ENCODE measurements at places on chromosomes 2 and 18.

DNA sequence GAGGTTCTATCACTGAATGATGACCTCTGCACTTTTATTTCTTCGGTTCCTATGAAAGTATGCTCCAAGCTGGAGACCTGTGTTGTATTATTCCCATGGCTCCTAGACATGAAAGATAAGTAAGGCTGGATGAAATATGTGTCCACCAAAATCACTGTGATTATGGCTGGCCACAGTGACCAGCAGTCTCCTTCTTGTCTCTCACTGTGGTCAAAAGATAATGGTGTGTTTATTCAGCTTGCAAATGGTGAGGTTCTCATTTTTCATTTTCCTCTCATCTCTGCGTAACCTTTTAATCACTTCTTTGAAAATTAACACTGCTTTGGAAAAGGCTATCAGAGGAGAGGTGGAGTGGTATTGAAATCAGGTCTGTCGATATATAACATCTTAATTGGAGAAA lies 107.8 kb upstream of the DAPL1 start:
- no peak for DNase-seq

- peak; percentile 22 for DNase-seq
Observed at GRCh38 chr2:158845859-158846258, 50.7 kb downstream of the DAPL1 start.

GRCh38 chr2:10369269-10370255 lies 66.9 kb downstream of the HPCAL1 start:
- DNase-seq: no peak

DNA sequence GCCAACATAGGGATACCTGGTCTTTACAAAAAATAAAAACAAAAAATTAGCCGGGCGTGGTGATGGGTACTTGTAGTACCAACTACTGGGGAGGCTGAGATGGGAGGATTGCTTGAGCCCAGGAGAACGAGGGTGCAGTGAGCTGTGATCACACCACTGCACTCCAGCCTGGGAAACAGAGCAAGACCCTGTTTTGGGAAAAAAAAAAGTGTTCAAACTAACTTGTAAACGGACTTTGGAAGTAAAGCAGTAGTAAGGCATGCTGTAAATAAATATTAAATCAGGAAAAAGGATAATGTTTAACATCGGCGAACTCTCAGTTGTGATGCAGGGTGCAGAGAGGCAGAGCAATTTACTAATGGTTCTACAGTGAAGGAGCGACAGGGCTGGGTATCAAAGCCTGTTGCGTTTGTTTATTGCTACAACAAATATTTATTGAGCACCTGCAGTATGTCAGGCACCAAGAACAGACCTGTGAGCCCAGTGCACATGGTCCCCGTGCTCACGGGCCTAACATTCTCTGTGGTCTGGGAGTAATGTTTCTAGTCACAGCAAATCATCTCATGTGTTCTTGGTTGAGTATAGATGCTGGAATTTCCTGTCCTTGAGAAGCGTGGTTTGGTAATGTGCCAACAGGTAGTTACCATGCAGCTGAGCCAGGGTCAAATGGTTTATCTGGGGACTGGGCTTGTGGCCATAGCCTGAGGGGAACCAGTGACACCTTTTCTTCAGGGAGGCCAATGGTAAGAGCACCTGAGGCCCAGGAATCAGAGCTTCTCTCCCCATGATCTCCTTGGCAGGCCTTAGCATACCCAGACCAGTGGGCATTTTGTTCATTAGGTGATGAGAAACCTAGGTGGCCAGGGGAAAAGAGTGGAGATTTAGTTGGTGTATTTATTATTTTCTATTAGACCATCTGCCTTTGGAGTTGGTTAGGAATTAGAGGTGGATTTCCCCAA lies 27.9 kb upstream of the GREB1 start:
- DNase-seq: no peak

- DNase-seq: no peak
Observed at GRCh38 chr2:76039505-76039904, 328.8 kb upstream of the GCFC2 start.

- DNase-seq: no peak
Observed at GRCh38 chr2:222239945-222240675, 58.7 kb downstream of the PAX3 start.

GRCh38 chr18:37502036-37502435 lies 63.6 kb downstream of the CELF4 start:
- DNase-seq: no peak

DNA sequence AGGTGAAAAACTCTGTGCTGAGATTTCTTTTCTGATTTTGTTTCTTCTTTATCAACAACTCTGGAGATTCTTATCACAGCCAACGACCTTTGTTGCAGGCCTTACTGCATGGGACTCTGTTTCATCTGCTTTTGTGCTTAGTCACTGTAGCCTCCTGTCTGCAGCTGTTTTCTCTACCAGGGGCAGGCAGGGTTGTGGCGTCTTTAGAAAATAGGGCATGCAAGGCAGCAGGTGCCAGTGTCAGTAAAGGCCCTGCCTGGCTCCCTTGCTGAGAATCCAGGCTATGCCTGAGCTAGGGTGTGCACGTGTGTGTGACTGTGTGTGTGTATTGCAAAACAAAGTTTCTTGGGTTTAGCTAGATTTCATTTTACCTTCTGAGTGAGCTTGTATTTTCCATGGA lies 14.6 kb upstream of the SLC9A2 start:
- DNase-seq: no peak

- DNase-seq: no peak
Observed at GRCh38 chr2:46888421-46888952, 27.1 kb downstream of the MCFD2 start.

- no peak for DNase-seq
Observed at GRCh38 chr18:36066686-36067054, 689 bp downstream of the RPRD1A start.

DNA sequence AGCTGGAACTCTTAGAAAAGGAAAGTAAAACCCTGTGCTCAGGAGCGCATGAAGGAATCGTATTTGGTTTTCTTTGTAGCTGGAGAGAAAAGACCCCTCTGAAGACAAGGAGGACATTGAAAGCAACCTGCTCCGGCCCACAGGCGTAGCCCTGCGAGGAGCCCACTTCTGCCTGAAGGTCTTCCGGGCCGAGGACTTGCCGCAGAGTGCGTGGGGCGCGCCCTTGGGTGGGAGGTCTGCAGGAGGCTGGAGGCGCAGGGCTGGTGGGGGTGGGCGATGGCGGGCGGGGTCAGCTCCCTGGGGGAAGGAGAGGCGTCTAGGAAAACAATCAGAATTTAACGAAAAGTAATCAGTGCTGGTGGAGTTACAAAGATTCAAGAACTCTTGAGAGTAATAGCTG lies 72.8 kb downstream of the DYSF start:
- DNase-seq: no peak

DNA sequence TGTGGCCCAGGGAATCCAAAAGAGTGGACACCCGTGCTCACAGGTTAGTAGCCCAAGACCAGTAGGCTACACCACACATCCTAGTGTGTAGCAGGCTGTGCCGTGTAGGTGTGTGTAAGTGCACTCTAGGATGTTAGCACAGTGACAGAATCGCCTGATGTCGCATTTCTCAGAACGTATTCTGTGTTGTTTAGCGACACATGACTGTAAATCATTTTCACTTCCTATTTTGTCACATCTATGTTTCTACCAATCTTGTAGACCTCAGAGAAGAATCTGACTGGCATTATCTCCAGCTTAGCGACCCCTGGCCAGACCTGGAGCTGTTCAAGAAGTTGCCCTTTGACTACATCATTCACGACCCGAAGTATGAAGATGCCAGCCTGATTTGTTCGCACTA lies 45.1 kb downstream of the NTSR2 start:
- no peak for DNase-seq

DNA sequence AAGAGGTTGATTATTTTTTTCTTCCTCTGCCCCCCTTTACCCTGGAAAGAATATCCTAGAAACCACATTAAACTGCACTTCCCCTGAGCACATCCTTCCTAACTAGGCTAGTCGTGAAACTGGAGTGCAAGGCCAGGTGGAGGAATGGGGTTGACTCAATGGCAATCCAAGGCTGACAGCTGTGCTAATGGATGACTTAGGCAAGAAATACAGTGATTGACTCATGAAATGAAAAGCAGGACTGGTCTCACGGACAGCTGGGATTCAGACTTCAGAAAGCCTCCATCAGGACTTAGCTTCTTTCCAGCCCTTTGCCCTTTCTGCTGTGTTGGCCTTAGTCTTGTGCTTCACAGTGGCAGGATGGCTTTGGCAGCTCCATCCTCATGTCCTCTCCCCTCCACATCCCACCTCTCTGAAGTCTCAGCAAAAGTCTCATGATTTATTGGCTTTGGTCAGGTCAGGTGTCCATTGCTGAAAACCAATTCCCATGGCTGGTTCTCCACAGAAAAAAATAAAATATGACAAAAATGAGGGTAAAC lies 33.8 kb downstream of the INSIG2 start:
- DNase-seq: no peak

DNA sequence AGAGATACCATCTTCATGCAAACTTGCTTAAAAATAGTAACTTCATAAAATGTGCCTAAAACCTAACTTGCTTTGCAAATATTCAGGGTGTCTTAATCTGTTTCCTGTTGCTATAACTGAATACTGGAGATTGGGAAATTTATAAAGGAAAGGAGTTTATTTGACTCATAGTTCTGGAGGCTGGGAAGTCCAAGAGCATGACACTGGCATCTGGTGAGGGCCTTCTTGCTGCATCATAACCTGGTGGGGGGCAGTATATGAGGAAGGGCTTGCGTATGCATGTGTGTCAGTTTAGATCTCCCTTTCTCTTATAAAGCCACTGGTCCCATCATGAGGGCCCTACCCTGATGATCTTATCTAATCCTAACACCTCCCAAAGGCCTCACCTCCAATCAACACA lies 166.5 kb downstream of the LPIN1 start:
- no peak for DNase-seq

GRCh38 chr2:162072976-162073887 lies 783 bp downstream of the DPP4 start:
- no peak for DNase-seq

- DNase-seq: peak; percentile 43
Observed at GRCh38 chr2:207252979-207253645, 87.4 kb upstream of the KLF7 start.

- DNase-seq: no peak
Observed at GRCh38 chr2:241641631-241642030, 4.1 kb downstream of the ATG4B start.

DNA sequence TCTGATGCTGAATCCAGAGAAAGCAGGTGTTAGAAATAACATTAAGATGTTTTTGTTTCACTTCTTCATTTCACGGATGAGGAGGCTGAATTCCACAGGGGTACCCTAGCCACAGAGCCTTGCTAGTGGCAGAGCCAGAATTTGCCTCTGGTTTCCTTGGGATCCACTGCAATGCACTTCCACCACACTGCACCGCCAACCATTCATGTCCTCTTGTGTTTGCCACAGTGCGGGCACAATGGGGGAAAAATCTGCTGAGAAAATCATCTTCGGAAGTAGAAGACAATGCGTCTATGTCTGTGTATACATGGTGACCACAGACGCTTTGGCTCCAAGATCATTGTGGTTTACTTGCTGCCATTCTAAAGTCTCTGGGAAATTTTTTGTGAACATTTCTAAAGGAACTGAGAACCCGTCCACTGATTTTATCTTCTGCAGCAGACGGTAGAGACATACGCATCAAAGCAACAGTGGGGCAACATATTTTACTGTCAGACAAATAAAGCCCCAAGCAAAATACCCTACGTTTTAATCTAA lies 14.9 kb downstream of the ICOS start:
- DNase-seq: no peak

DNA sequence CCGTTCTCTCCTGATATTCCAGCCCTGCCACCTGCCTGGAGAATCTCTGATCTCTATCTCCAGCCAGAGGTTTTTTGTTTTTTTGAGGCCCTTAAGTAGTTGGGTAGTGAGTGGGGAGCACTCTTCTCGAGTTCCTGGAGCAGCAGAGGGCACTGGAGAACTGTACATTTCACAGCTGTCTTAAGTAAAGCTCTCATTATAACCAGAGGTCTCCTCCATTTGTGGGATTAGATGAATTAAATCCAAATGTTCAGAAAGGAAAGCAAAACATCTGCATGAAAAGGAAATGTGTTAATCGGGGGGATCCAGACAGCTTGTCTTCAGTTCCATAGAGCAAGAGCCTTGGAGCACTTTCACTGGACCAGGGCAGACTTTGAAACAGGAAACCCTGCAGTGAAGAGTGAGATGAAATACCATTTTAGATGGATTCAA lies 32.8 kb downstream of the AOX1 start:
- no peak for DNase-seq

DNA sequence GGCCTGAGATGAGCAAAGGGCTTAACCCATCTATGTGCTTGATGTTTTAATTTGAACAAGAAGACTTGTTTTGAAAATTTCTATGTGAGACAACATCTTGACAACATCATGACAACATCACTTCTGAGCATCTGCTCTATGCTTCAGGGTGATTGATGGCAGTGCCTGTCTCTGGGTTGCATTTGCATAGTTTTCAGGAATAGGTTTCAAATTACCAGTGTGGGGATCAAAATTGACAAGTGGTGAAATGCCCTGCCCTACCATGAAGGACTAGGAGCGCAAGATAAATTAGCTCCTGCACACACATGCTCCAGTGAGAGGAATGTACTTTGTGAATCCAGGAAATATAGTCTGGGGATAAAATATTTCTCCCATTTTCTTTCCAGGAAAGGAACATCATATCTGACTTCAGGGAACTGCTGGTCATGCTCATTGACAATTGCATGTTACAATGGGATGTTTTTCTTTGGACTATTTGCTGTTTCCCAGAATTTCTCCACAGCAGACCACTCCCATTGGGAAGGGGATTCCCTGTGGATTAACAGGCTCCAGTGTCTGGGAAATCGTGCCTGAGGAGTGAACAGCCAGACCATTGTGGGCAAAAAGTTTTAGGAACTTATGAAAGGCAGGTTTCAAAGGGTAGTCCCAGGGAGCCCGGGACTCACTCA lies 45.3 kb upstream of the IL1R2 start:
- DNase-seq: no peak

- peak; percentile 40 for DNase-seq
Observed at GRCh38 chr2:71223767-71224333, 3.1 kb downstream of the PAIP2B start.

DNA sequence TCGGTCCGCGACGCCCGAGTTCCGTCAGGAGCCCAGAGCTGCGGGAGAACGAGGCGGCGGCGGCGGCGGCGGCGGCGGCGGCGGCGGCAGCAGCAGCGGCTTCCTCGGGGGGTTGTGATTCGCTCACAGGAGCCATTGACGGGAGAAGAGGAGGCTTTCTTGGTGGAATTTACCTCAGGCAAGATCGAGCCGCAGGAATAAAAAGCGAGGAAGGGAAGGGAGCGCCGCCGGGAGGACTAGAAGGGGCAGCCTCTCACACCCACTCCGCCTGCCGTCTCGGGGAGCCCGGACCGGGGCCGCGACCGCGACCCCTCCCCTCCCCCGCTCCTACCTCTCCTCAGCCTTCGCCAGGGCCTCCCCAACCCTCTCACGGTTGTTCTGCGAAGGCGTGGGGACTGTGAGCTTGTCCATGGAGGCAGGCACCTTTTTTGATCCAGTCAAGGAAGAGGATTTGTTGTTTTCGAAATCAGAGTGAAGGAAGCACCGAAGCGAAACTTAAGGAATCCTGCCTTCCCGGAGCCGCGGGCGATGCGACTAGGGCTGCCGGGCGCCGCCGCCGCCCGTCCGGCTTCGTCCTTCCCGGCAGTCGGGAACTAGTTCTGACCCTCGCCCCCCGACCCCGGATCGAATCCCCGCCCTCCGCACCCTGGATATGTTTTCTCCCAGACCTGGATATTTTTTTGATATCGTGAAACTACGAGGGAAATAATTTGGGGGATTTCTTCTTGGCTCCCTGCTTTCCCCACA lies 506 bp downstream of the BMPR2 start:
- DNase-seq: no peak

GRCh38 chr2:217996361-217996760 lies 6.4 kb downstream of the TNS1 start:
- no peak for DNase-seq

- DNase-seq: no peak
Observed at GRCh38 chr2:239776436-239777005, 248.6 kb downstream of the NDUFA10 start.
